ENCODE measurements at places on chromosomes 12 and 14.

GRCh38 chr14:51821822-51822221 is 38.6 kb upstream of the GNG2 start:
- DNase-seq: no peak

DNA sequence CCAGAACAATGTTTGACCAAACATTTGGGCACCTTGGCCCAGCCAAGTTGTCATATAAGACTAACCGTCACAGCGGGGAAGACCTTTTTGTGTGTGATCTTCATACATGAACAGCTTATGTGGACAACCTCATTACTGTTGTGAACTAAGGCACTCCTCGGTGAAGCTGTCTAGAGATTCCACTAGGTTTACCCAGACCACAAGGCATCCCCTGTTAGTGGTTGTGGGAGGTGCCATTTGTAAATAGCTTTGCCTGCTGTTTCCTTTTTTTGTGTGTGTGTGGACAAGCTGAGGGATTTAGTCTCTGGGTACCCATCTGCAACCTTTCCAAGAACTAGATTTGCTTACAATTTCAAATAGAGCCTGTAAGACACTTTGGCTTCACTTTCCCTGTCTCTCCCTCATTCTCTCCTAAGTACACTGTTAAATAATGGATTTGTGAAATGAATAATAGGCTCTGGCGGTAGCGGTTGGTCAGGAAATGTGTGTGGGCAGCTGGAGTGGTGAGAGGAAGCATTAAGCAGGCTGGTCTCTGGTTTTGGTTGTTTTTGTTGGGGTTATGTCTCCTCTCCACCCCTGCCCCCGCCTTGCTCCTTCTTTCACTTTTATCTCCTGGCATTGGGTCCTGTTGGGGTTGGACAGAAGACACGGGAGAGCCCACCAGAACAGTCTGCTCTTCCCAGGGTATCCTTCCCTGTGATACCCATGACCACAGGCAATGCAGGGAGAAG is 727.6 kb downstream of the VRK1 start:
- DNase-seq: no peak

DNA sequence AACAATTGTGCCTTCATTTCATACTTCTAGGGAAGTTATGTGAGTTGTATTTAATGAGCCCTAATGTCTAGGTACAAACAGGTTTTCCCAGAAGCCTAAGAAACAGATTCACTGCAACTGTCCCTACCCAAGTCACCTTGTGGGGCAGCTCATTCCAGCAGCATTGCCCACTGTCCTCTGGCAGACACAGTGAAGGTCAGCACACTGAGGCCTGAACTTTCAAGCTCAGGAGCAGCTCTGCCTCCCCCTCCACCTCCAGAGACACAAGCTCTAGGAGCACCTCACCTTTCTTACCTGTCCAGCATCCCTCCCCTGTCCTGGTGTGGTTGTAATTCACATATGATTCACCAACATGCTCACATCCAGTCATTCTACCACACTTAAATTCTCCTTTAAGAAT is 15.7 kb downstream of the UBE3B start:
- DNase-seq: no peak

DNA sequence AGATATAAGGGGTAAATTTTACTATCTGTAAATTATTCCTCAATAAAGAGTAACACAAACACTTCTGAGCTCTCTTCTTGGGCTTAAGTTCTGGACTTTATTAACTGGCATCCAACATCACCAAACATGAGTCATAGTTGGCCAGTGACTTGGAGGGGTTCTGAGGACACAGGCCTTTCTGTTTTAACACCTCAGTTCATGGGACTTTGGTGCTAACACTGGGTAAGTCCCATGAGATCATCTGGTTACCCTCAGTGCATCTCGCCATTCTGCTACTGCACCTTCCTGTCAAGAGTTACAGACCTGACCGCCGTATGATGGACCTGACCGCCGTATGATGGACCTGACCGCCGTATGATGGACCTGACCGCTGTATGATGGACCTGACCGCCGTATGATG is 9.9 kb downstream of the SLC15A4 start:
- no peak for DNase-seq

- no peak for DNase-seq
These were observed 96.0 kb downstream of the WIF1 start for GRCh38 chr12:65025136-65025535.

DNA sequence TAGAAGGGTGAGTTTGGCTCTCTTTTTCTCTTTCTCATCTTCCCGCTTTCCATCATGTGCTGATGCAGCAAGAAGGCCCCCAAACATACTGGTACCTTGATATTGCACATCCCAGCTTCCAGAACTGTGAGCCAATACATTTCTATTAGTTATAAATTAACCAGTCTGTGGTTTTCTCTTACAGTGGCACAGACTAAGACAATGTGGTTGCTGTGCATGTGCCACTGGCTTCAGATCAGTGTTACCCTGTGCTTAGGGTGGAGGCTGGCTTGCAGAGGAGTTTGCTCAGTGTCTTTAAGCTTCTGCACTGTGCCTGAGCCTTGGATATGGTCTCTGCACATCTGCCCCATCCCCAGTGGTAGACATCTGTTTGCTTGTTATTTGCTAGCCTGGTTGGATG is 5.5 kb downstream of the IFI27L2 start:
- no peak for DNase-seq

- no peak for DNase-seq
These were observed 6.0 kb downstream of the CLMN start for GRCh38 chr14:95313707-95314106.

- DNase-seq: no peak
These were observed 5.2 kb upstream of the AP1G2 start for GRCh38 chr14:23572836-23573235.

GRCh38 chr14:74713395-74713735 is 421 bp downstream of the FCF1 start:
- DNase-seq: no peak

GRCh38 chr12:70190262-70191010 is 52.8 kb upstream of the CNOT2 start:
- DNase-seq: no peak

GRCh38 chr12:24584032-24584675 is 364.7 kb downstream of the BCAT1 start:
- DNase-seq: no peak

GRCh38 chr14:101185073-101185835 is 281.7 kb upstream of the RTL1 start:
- no peak for DNase-seq

DNA sequence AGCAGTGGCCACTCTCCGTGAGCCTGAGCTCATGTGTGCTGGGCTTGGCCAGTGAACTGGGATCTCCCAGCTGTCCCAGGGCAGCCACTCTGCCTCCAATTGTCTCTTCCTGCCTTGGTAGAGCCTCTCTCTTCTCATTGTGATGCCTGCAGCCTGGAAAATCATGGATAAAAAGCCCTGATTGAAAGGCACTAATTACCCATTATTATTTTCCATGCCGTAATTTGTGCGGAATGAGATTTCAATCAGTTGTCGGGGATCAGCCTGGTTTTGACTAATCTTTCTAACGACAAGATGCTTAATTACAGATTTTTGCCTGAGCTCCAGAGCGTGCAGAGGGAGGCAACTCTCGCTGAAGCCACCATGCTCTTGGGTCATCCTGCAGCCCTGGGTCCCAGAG is 52.7 kb downstream of the ESRRB start:
- DNase-seq: no peak

DNA sequence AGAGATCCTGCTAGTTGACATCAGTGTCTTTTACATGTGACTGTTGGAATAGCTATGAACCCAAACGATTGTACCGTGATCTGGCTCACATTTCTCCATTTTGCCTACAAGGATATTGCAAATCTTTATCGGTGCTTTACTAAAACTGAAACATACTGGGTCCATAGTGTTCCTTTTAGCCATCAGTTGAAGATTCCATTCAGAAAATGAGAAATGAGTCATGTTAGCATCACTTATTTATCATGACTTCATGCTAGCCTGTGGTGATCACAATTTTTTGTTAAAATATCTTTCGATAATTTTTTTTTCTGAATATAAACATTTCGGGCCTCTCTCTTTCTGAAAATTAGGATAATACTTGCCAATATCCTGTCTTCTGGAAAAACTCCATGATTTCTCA is 210.3 kb downstream of the EGLN3 start:
- DNase-seq: no peak

DNA sequence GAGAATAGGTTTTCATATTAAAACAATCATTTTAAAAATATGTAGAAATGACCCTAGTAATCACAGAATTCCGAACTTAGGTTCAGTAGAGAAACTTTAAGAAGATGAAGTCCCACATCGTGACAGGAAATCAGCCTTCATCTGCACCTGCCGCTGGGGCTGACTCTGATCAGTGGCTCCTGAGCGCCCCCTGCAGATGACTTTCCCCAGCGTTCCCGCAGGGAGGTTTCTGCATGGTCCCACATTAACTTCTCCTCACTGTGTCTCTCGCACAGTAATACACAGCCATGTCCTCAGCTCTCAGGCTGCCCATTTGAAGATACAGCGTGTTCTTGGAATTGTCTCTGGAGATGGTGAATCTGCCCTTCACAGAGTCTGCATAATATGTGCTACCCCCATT is 1131.1 kb downstream of the TMEM121 start:
- DNase-seq: no peak

GRCh38 chr14:54947230-54947629 is 44.6 kb upstream of the GCH1 start:
- no peak for DNase-seq

Data from activated naive CD4-positive, alpha-beta T cell (primary cell).